ENCODE measurements at places on chromosomes 2 and 18.

DNA sequence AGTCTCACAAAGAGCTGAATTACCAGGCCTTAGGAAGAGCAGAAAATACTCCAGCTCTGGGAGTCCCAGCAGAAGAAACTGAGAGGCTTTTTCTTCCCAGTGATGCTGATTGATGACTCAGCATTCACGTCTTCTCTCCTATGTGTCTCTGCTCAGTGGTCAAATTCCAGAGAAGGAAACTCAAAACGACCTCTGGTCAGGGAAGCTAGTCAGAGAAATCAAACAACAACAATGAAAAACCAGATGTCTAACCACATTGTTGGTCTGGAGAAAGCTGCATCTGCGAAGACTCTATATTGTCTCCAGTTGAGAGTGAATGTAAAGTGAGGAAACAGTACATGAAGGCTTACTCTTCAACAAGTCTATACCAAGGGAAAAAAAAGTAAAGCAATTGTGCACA, 28.6 kb upstream of the CERS6 start:
- no peak for DNase-seq

- no peak for DNase-seq
Measured at GRCh38 chr2:46663614-46664013, 184.2 kb downstream of the TMEM247 start.

DNA sequence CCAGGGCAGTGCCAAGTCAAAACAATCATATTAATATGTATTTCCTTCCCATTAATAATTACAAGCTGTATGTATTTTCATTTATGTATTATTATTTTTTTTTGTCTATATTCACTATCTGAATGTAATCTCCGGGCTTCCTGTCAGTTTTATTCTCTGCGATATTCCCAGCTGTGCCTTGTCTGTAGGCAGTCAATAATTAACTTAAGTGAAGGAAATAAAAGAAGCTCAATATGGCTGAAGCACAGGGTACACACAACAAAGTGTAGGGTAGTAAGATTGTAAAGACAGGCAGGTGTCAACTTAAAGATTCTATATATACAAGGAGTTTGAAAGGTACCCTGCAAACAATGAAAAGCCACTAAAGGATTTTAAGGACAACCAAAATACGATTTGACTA, 122.9 kb downstream of the ROCK1 start:
- DNase-seq = no peak

DNA sequence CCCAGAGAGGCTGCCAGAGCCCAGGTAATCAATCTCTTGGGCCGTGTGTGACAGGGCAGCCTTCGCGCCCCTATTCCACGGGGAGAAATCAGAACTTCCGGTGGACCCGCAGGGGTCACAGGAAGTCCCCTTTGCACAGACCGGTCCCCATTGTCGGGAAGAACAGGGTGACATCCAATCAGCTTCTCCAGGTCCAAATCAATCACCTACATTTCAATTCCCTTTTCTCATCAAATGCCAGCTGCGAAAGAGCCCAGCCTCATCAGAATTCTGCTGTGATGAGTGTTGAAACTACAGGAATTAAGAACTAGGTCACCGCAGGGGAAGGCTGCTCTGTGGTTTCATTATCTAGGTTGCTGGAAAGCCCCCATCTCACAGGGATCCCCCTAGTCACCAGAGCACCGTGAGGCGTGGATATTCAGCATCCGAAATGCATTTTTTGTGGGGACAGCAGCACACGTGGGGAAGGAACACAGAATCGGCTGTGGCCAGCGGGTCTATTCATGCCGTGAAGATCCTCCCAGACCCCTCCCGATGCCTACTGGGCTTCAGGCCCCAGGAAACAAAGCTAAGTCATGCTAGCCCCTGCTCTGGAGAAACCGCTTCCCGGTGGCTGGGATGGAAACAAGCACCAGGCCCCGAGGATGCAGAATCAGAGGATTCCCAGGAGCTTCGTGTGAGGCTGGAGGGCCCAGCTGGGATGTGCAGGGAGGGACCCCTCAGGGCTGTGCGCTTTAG, 193.7 kb upstream of the ID2 start:
- DNase-seq = no peak

GRCh38 chr2:106523976-106524665, 37.0 kb downstream of the CD8B2 start:
- DNase-seq = no peak

DNA sequence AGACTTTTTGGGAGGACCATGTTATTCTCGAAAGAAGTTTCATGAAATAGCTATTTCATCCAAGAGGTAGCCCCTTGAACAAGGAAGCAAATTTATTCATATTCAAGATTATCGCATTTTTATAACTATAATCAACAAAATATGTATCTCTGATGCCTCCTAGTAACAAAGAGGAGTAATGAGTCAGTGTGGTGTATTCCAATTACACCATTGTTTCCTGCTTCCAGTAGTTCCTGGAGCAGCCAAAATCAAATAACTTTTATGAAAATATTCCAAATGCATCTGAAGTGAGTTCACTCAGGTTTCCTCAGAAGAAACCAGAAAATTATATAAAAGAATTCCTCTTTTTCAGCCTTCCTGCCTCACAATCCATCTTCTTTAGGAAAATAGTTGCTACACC, 43.0 kb downstream of the ANKRD36B start:
- no peak for DNase-seq

GRCh38 chr2:126678269-126679065, 22.5 kb downstream of the GYPC start:
- no peak for DNase-seq

DNA sequence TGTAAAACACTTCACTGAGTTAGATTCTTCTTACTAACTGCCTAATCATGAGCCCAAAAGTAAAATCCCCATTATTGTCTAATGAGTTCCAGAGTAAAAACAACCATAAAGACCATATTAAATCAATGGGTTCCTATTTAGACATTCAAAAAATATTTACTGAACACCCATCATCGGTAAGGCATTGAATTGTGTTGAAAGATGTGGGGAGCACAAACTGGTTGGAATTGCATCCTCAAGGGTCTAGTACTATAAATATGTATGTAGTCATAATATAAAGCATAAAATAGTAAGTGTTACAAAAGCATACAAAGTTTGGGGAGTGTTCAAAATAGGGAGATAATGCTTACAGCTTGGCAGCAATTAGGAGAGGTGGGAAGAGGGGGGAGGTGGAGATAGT, 3.0 kb upstream of the MARCHF4 start:
- DNase-seq = no peak

DNA sequence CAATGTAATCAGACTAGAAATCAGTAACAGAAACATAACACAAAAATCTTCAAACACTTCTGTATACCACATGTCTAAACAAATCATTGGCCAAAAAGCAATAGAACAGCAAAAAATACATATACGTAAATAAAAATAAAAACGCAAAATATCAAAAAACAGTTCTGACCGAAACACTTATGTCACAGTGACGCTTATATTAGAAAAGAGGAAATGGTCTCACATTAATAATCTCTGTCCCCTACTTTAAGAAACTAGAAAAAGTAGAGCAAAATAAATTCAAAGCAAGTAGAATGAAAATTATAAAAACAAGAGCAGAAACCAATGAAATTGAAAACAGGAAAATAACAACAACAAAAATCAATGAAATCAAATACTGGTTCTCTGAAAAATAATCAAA, 41.9 kb downstream of the TMEM131 start:
- no peak for DNase-seq

GRCh38 chr2:203650860-203651613, 55.4 kb upstream of the CD28 start:
- no peak for DNase-seq

GRCh38 chr2:188975497-188976102, 1.4 kb downstream of the COL3A1 start:
- DNase-seq = no peak

DNA sequence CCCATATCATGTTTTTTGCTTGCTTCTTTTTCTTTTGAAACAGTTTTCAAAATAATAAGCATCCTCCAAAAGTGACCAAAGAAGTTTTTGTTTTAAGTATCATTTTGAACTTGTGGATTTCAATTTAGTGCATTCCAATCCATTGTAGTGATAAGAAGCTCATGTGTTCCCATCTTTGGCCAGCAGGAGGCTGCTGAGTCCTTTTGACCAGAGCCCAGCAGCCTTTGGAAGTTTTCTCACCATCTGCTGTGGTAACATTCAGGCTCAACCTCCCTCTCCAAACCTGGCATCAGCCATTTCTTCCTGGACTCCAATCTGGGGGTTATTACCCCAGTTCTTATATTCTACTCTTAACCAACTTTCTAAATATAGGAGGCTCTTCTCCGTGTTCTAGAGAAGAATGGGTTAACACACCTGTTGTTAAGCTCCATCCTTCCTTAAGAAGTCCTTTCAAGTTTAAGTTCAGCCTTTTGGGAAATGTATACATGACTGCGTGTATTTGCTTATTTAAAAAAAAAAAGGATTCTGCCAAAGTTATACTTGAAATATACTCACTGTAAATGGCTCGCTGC, 39.0 kb upstream of the MAL start:
- DNase-seq = no peak

- no peak for DNase-seq
Measured at GRCh38 chr2:172763079-172763478, 27.4 kb downstream of the RAPGEF4 start.

- DNase-seq = no peak
Measured at GRCh38 chr2:69704446-69704845, 37.5 kb upstream of the ANXA4 start.

GRCh38 chr2:102473020-102473419, at the start of gene SLC9A4:
Gene SLC9A4, plus strand, starts transcription at chr2:102473226. Its CDS starts 534 bp downstream, at chr2:102473760.
- DNase-seq = no peak

GRCh38 chr2:41775366-41776025, 272.3 kb upstream of the PKDCC start:
- DNase-seq = no peak

GRCh38 chr2:227812001-227812400, 1.6 kb upstream of the CCL20 start:
- DNase-seq = no peak

GRCh38 chr2:25982273-25982967, at the start of gene KIF3C:
Gene KIF3C, minus strand, starts transcription at chr2:25982497. Its CDS starts 580 bp downstream, at chr2:25981917.
- DNase-seq = no peak

DNA sequence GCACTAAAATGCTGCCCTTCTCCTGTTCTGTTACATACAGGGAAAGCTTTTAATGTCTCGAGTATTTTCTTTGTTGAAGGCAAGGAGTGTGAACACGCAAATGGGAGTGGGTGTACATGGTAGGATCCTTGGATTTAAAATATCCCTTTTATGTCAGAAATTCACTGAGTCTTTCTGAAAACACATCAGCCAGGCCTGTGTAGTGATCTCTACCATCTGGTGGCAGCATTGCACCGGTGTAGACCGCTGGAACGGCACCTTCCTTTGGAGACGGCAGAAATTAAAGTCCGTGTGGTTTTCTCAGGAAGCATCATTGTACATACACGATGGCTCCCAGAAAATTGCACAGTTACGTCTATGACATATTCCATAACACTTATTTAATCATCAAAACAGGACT, 515.8 kb downstream of the GALR1 start:
- no peak for DNase-seq

- no peak for DNase-seq
Measured at GRCh38 chr2:25375371-25375988, 33.8 kb upstream of the DNMT3A start.

- DNase-seq = no peak
Measured at GRCh38 chr2:135818937-135819610, 17.9 kb downstream of the LCT start.

GRCh38 chr2:36708041-36708741, 11.7 kb downstream of the VIT start:
- no peak for DNase-seq

GRCh38 chr2:118848381-118849225, 1.2 kb upstream of the EN1 start:
- DNase-seq = no peak

DNA sequence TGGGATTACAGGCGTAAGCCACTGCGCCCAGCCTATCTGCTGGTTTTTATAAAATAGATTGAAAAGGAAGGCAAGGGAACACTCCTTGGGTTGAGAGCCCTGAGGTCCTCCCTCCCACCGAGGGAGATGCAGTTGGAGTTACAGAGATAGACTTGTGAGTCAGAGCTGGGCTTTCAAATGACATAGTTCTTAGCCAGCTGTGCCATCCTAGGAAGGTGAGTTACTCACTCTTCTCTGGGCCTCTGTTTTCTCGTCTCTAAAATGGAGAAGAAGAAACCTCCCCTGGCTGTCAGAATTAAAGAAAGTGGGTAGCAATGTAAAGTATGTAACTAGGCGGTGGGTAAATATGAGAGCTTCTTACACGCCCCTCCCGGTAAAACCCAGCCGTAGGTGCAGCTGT, 2.4 kb downstream of the LRRFIP1 start:
- DNase-seq = no peak

GRCh38 chr2:153818242-153818641, 53.5 kb upstream of the GALNT13 start:
- DNase-seq = no peak

DNA sequence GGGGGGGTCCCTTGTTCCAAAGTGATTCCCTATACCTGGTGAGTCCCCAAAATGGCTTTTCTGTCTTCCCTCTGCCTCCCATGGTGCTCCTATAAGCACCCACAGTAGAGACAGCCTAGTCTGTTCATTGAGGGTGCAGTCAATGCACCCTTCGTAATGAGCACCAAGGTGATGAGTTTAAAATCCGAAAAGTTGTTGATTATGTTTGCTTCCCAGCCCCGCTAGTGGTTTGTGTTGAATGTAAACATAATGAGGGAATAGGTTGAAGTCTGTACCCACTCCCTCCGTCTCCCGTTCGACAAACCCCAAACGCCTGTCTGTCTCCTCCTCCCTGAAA, 2.3 kb downstream of the FOSL2 start:
- no peak for DNase-seq

GRCh38 chr2:212314680-212315079, 223.9 kb downstream of the ERBB4 start:
- no peak for DNase-seq

- DNase-seq = no peak
Measured at GRCh38 chr2:145022666-145023333, 502.9 kb upstream of the ZEB2 start.

- no peak for DNase-seq
Measured at GRCh38 chr2:11998626-11999378, 252.4 kb downstream of the LPIN1 start.

DNA sequence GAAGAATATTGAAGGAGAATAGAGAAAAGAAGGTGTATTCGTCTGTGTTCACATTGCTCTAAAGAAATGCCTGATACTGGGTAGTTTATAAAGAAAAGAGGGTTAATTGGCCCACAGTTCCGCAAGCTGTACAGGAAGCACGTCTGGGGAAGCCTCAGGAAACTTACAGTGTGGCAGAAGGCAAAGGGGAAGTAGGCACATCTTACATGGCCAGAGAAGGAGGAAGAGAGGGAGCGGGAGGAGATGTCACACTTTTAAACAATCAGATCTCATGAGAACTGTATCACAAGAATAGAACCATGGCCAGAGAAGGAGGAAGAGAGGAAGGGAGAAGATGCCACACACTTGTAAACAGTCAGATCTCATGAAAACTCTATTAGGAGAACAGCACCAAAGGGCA, 159.6 kb upstream of the TPO start:
- no peak for DNase-seq

GRCh38 chr18:37654034-37654433, 88.4 kb upstream of the CELF4 start:
- DNase-seq = no peak

DNA sequence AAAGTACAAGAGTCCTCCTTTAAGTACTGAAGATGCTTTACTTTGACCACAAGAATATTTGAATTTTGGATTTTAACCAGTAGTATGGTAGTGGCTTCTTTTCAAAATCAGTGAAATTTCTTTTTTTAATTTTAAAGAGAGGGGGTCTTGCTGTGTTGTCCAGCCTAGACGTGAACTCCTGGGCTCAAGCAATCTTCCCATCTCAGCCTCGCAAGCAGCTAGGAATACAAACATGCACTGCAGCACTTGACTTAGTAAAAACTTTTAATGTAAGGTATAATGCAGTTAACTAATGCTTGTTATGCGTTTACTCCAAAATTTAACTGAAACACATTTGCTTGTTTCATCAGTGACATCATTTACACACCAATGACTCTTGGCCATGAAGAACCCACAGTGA, 49.6 kb downstream of the EML4 start:
- DNase-seq = no peak
